NCI-H1417 treated with DMSO at 0.1 percent for 48 hours (cell line): ENCODE measurements at places on chromosomes 11 and 22.

- DNase-seq = no peak
Observed at GRCh38 chr11:124195189-124195734, 12.1 kb downstream of the OR10D3 start.

- no peak for DNase-seq
Observed at GRCh38 chr22:46813816-46814597, 51.6 kb downstream of the TBC1D22A start.

- peak; percentile 15 for DNase-seq
Observed at GRCh38 chr11:65911682-65912568, 6.9 kb downstream of the C11orf68 start.

DNA sequence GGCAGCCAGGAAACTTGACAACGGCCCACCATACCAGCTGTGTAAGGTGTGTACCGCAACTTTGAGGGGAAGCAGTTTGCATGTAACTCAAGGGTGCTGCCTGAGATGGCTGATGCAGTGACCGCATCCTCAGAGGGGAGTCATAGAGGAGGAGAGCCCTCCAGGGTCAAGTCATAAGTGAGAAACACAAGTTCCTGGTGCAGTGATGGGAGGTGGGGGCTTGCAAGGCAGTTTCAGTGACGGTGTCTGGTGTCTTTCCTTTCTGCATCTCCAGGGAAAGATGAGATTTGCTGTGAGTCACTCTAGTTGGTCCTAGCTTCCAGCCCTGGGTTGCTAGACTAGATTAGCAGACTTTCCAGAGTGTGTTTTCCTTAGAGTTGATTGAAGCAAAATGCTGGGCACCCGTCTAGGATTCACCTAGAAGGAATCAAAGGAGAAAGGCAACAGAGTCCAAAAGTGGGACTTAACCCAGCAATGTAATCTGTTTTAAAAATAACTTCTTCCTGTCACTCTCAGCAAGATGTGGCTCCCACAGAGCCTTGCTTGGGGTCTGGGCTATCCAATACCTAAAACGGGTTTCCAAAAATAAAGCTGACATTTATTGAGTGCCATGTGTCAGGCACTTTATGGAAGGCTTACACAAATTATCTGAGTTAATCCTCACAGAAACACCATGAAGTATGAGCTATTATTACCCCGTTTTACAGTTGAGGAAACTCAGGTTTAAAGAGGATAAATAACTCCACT lies 265.4 kb upstream of the PLET1 start:
- no peak for DNase-seq

DNA sequence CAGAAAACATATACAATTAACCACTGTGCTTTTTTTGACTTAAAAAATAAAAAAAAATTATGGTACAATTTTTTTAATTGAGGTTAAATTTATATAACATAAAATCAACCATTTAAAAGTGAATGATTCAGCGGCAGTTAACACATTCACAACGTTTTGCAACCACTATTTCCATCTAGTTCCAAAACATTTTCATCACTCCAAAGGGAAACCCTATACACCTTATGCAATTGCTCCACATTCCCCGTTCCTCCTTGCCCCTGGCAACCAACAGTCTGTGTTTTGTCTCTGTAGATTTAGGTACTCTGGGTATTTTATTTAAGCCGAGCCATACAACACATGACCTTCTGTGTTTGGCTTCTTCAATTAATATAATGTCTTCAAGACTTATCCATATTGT lies 15.3 kb downstream of the DDI1 start:
- DNase-seq = no peak

- no peak for DNase-seq
Observed at GRCh38 chr11:104565583-104565961, 332.7 kb downstream of the CASP12 start.

- DNase-seq = no peak
Observed at GRCh38 chr11:61138935-61139334, 22.3 kb downstream of the VPS37C start.

DNA sequence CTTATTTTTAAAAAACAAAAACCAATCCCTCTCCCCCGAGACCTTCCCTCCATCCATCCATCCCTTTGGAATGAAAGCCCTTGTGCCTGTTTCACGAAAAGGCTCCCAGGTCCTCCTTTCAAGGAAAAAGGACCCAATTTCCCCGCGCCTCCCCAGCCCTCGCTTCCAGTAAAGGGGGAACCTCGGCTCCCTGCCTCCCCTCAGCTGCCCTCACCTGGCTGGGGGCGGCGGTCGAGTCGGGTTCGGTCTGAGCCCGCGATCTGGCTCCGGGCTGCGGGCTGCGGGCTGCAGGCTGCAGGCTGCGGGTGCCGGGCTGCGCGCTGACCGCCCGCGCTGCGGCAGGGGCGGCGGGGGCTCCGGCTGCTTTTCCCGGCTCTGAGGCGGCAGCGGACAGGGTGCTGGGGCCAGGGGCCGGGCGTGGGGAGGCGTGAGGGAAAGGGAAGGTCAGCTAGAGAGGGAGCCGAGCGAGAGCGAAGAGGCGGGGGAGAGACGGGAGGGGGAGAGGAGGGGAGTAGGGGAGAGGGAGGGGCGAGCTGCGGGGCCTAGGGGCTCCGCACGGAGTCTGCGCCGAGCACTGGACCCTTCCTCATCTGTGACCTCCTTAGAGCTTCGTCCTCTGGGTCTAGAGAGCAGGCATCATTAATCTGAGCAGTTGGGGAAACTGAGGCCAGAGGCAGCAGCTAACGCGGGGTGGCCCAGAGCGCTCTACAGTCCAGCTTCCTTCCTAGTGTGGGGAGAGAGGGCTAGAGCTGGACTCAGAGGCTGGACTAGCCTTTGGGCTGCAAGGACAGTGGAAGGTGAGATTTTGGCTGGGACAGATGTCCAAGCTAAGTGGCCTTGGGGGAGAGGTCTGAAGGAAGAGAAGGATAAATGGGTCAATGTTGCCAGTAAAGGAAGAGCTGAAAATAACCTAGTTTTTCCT lies at the start of gene C1QTNF4:
C1QTNF4 (minus strand) TSS at position 478 of the 922 bp plus-strand sequence. CDS start 3,601 bp downstream, outside the sequence.
- no peak for DNase-seq

DNA sequence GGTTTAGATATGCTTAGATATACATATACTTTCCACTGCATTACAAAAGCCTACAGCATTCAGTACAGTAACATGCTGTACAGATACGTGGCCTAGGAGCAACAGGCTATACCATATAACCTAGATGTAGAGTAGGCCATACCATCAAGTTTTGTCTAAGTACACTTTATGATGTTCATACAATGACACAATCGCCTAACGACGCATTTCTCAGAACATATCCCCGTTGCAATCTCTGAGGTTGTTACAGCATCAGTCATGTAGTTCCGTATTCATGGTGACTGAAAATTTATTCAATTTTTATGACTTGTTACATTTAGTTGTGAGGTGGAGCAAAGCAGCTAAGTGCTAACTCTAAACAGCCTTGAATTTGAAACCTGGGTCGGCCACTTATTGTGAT lies 6.7 kb downstream of the ZBTB44 start:
- DNase-seq = no peak

GRCh38 chr11:969651-970205 lies 44.1 kb downstream of the AP2A2 start:
- DNase-seq = no peak
